ENCODE measurements at places on chromosomes 12 and 14.

DNA sequence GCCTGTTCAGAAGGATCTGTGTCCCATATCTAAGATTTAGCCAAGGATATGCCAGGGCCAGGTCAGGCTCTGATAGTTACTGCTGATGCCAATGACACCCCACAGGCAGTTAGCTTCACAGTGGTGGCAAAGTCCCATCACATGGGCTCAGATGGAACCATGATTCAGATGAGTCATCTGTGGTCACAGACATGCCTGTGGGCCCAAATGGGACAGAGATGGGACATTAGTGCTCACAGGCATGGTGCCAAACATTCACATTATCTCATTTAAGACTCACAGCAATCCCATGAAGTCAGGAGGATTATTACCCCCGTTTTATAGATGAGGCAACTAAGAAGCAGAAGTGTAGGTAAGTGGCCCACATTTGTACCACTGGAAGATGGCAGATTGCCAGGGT is 207.8 kb downstream of the DPF3 start:
- DNase-seq: no peak

- no peak for DNase-seq
Observed at GRCh38 chr14:79967001-79967400, 244.3 kb downstream of the DIO2 start.

DNA sequence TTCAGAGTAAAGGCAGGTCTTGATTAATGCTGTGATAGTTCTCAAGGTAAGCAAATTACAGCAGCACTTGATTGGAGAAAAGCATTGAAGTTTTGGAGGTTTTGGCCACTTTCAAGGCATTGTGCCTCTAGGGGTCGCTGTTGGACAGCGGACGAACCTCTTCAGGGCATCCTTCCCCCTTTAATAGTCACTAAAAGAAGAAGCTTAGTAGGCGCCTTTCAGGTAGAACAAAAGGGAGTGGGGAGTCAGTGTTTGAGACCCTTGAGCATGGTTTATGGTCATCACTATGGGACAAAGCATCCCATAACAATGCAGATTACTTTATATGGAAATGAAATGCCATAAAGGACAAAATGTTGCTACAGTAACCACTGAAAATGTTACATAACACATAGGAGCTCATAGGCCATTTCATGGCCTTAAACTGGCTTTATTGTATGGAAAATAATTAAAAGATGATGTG is 199.5 kb upstream of the DCN start:
- DNase-seq: peak; percentile 85

GRCh38 chr14:97283005-97283403 is 485.8 kb downstream of the VRK1 start:
- DNase-seq: no peak

DNA sequence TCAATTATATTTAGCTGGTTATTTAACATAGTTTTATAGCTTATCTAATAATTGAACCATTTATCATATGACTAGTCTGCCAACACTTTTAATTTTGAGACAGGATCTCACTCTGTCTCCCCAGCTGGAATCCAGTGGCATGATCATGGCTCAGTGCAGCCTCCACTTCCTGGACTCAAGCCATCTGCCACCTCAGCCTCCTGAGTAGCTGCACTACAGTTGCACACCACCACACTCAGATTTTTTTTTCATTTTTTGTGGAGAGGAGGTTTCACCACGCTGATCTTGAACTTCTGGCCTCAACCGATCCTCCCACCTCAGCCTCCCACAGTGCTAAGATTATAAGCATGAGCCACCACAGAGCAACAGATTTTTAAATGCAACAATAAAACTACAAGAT is 151.4 kb upstream of the MDGA2 start:
- DNase-seq: no peak

- DNase-seq: no peak
Observed at GRCh38 chr12:68568922-68569569, 41.7 kb upstream of the RAP1B start.

GRCh38 chr12:54870617-54871016 is 16.3 kb downstream of the MUCL1 start:
- DNase-seq: no peak

DNA sequence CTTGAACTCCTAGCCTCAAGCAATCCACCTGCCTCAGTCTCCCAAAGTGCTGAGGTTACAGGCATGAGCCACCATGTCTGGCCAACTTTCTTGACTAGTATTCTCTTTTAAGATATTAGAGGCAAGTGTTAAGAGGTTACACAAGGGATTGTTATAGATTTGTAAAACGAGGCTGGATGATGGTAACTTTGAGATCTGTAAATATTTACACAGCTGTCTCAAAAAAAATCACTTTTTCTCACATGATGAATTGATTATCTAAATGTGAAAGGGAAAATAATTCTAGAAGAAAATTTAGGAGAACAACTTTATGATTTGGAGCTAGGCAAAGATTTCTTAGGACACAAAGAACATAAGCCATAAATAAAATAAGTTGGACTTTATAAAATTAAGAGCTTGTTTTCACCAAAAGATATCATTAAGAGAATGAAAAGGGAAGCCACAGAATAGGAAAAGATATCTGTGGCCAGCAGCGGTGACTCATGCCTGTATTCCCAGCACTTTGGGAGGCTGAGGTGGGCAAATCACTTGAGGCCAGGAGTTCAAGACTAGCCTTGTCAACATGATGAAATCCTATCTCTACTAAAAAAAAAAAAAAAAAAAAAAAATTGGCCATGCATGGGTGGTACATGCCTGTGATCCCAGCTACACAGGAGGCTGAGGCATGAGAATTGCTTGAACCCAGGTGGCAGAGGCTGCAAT is 77.4 kb downstream of the BBS10 start:
- DNase-seq: no peak

- DNase-seq: no peak
Observed at GRCh38 chr14:39217214-39217879, 16.4 kb upstream of the MIA2 start.

- DNase-seq: no peak
Observed at GRCh38 chr12:56724701-56724971, 463 bp downstream of the NACA start.

DNA sequence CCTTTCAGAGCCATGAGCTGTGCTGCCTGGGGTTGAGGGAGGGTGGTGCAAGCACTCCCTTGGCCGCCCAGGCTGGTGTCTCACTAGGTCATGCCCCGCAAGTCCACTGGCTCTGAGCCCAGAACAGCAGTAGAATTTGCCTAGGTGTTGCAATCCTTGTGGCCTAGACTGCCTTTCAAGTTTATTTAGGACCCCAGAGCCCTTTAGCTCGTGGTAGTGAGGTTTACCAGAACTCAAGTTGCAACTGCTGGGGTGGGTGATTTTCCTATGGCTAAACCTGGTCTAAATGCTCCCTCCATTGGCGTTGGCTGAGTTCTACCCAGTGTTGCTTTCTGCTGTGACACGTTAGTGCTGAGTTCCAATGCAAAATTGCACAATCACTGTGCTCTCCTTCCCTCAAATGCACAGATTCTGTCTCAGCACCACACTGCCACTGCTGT is 287.2 kb downstream of the BCAT1 start:
- DNase-seq: no peak
